Chondrocyte (in vitro differentiated cells): ENCODE measurements at places on chromosomes 7 and 10. TPM values are rescaled to one million over a fixed set of nuclear protein-coding genes. Genes with fewer than 3 reads are reported as not detected.

Gene AGR2
- total RNA-seq, result not detected in 3 replicates

- no peak for DNase-seq
Measured at GRCh38 chr10:10421071-10421470, 596.6 kb upstream of the CELF2 start.

Gene SYCE1
- 0.27 TPM in 1 of 3 replicates, not detected in the others for total RNA-seq

Gene BBIP1
- total RNA-seq, result 22.2 to 26.4 TPM (median 25.0 TPM) in 3 replicates

Gene ADAM22
- total RNA-seq, result 0.92 to 6.6 TPM (median 1.6 TPM) in 3 replicates

DNA sequence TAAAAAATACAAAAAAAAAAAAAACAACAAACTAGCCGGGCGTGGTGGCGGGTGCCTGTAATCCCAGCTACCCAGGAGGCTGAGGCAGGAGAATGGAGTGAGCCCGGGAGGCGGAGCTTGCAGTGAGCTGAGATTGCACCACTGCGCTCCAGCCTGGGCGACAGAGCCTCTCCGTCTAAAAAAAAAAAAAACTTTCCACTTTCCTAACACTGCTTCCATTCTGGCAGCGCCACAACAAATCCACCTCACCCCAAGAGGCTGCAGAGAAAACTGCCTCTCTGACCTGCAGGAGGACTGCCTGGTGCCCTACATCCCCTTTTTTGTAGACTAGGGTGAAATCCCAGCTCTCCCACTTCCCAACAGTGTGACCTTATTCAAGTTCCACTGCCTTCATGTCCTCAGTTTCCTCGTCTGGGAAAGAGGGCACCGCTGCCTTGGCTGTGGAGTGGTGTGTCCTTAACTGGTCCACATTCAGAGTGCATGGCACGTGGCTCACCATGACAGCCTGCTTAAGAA lies 2.6 kb upstream of the MBL2 start:
- no peak for DNase-seq

DNA sequence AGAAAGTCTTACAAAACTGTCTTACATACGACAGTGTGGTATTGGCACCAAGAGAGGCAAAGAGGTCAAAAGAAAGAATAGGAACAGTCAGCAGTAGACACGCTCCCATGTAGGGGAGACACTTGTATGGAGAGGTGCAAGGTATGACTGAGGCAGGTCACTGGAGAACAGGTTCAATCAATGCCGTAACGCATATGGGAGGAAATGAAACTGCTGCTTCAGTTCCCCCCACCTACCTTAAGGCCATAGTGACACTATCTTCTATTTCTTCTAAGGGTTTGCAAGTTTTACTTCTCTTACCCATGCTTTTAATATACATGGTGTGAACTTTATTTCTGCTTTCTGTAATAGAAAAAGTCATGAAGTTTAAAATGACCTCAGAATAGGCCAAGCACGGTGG lies 5.5 kb upstream of the PITRM1 start:
- DNase-seq, result no peak
